WERI-Rb-1 (cell line): ENCODE measurements at places on chromosomes 1 and 21.

DNA sequence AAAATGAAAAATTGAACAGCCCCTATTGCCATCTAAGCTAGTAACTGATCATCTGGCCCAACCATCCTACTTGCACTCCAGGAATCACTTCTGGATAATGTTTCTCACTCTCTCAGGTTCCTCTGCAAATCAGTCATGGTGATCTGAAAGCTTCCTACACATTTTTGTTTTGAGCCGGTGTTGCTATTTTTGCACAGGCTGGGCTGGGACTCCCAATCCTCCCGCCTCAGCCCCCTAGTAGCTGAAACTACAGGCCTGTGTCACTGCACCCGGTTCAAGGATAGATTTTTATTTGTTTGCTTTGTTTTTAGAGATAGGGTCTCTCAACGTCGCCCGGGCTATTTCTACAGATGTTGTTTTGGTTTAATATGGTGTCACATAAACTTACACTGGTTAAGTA lies 40.5 kb upstream of the HMCN1 start:
- DNase-seq: no peak

- no peak for DNase-seq
Observed at GRCh38 chr1:162446946-162447345, 35.0 kb upstream of the SH2D1B start.

DNA sequence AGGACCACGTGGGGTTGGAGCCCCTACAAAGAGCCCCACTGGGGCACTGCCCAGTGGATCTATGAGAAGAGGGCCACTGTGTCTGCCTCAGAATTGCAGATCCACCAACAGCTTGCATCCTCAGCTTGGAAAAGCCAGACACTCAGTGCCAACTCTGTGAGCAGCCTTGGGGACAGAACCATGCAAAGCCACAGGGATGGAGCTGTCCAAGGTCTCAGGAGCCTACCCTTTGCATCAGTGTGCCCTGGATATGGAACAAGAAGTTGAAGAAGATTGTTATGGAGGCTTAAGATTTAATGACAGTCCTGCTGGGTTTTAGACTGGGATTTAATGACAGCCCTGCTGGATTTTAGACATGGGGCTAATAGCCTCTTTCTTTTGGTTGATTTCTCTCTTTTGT lies 1670.9 kb downstream of the PLA2G4A start:
- no peak for DNase-seq

DNA sequence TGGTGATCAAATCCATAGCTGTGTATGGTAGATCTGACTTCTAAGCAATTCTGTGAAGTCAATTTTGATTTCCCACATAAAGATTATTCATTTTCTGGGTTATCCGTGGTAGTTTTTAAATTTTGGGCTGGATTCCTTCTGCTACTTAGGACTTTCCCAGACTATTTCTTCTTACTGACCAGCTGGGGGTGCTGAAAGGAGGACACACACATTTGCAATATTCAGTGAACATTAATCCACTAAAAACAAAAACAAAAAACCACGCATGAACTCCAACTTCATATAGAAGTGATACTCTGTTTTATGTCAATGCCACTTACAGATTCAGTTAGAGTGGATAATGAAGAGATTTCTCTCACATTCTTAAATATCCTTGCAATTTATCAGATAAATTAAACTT lies 105.4 kb downstream of the KCTD3 start:
- DNase-seq: no peak

DNA sequence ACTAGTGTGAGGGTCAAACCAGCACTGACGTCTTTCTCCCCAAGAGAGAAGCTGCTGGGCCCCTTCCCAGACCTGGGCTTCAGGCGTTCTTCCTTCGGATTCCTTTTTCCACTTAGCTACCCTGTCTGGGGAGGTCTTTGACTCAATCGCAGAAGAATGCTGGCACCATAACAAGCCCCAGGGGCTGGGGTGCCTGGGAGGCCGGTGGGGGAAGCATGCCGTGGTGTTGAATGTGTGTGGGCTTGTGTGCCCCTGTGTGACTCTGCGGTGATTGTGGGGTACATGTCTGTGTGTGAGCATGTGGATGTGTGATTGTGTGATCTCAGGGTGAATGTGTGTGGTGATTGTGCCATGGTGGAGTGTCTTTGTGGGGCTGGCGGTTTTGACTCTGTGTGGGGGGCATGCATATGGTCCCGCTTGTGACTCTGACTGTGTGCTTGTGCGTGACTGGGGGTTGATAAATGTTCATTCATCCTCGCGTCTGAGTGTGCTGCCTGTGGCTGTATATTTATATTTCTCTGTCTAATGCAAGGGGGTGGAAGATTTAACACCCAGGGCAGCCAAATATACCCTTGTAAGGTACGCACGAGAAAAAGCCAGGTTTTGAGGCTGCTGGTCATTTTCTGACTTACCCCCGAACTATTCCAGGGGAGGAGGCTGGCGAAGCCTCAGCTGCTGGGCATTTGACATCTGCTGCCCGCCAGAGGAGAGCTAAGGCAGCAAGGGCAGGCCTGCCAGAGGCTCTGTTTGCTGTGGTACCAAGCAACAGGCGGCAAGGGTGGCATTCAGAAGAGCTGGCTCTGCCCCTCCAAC lies 1.1 kb upstream of the SYNC start:
- DNase-seq: no peak
